ENCODE measurements at places on chromosomes 2 and 18.

- no peak for DNase-seq
These were observed 349.7 kb upstream of the ST6GAL2 start for GRCh38 chr2:107235491-107236254.

- DNase-seq, result no peak
These were observed 33.0 kb downstream of the MAL start for GRCh38 chr2:95058466-95058988.

GRCh38 chr2:12824351-12824777 is 107.6 kb downstream of the TRIB2 start:
- no peak for DNase-seq

DNA sequence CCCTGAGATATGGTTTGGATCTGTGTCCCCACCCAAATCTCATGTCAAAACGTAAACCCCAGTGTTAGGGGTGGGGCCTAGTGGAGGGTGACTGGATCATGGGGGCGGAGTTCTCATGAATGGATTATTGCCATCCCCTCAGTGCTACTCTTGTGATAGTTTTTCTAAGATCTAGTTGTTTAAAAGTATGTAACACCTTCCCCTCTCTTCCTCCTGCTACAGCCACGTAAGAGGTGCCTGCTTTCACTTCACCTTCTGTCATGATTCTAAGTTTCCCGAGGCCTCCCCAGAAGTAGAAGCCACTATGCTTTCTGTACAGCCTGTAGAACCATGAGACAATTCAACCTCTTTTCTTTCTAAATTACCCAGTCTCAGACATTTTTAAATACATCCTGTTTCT is 16.9 kb downstream of the PUM2 start:
- DNase-seq, result no peak

DNA sequence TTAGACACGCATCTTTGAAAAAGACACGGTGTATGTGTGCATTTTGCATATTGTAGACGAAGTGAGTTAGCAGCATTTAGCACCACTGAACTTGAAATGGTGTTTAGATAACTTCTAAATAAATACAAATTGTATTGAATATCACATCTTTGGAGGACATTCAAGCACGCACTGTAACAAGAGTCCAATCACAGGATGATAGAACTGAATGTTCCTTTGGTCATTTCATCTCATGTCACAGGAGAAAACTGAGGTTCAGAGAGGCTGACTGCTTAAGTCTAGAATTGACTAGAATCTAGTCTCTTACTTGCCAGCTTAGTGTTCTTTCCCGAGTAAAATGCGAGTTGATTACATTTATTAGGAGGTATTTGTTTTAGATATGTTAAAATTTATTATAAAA is 119.2 kb upstream of the CCDC195 start:
- DNase-seq, result no peak

DNA sequence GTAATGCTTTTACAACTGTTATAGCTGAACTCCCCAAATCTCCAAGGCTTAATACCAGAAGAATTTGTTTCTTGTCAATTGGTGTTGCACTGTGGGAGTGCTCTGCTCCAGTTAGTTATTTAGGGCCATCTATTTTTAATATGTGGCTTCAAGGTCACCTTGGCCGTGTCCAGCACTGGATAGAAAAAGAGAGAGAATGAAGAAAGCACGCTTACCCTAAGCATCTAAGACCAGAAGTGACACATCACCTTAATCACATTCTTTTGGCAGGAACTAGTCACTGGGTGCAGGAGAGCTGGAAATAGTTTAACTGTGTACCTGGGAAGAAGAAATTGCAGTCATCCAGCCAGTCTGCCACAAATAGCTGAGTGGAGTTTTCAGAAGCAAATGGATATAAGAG is 78.8 kb downstream of the VWC2L start:
- no peak for DNase-seq

DNA sequence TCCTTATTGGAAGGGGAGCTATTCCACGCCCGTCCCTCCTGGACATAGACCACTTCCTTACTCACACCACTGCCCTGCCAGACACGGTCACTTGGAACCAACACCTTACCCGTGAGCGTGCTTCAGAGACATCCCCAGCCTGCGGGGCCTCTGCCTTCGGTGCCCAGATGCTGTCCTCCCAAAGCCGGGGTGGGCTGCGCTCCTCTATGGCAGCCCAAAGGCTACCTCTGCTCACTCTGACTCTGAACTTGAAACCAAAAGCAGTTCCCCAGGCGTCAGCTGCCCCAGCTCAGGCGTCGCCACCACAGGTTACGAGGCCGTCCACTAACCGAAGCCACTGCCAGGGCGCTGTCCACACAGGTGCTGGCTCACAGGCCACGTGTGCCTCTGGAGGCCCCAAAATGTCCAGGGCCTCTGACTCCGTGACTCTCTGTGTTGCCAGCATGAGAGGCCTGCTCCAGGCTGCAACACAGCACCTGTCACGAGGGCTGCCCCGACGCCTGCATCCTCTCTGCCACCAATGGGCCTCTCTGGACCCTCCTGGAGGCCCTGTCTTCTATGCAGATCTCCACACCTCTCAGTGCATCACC is 23.8 kb downstream of the HDAC4 start:
- no peak for DNase-seq

DNA sequence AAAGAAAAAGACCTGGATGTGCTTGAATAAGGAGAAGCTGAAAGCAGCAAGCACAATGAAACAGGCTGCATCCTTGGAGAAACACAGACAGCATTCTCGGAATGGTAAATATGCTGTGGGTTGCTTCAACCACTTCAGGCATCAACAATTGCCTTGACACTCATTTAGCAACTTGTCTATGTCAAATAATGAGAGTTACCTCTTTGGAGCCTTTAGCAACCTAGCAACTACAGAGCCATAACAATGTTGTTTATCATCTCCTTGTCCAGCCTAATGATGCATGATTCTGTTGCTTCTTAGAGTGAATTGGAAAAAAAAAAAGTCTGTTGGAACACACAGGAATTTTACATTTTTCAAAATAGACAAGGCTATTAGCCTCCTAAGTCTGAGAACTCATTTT is 410.6 kb downstream of the PIK3C3 start:
- DNase-seq, result no peak

DNA sequence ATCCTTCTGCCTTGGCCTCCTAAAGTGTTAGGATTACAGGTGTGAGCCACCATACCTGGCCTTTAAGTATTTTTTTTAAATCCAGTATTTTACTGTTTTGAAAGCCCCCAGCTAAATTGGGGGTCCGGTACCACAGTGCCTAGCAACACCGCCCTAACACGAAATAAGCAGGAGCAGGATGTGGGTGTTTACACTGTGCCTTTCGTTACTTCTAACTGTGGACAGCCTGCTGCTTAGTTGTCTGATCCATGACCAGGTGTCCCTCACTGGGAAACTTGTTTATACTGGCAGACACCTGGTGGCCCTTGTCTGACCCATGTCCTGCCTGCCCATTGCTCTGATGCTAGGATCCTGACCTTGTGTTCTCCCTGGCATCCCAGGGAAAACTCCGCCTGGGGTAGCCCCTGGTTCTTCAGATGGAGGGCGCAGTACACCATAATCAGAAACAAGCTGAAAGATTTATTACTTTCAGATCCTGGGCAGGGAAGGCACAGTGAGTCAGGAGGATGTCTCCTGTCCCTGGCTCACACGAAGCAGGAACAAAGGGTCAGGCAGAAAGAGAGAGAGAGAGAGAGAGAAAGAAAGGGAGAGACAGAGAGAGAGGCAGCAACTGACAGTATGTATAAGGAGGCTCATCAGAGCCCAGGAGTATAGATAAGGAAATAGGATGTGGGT is 55.7 kb downstream of the NCAPH start:
- DNase-seq, result no peak

GRCh38 chr2:105502625-105503334 is 103.9 kb upstream of the FHL2 start:
- peak; percentile 57 for DNase-seq

GRCh38 chr2:51231071-51231470 is 199.1 kb upstream of the NRXN1 start:
- DNase-seq, result no peak

GRCh38 chr2:130728549-130729316 is at the start of gene GPR148:
Gene GPR148, plus strand, starts transcription at chr2:130729070. Its CDS starts 82 bp downstream, at chr2:130729152.
- no peak for DNase-seq

- DNase-seq, result no peak
These were observed 272.9 kb upstream of the FIGN start for GRCh38 chr2:164008752-164009151.

DNA sequence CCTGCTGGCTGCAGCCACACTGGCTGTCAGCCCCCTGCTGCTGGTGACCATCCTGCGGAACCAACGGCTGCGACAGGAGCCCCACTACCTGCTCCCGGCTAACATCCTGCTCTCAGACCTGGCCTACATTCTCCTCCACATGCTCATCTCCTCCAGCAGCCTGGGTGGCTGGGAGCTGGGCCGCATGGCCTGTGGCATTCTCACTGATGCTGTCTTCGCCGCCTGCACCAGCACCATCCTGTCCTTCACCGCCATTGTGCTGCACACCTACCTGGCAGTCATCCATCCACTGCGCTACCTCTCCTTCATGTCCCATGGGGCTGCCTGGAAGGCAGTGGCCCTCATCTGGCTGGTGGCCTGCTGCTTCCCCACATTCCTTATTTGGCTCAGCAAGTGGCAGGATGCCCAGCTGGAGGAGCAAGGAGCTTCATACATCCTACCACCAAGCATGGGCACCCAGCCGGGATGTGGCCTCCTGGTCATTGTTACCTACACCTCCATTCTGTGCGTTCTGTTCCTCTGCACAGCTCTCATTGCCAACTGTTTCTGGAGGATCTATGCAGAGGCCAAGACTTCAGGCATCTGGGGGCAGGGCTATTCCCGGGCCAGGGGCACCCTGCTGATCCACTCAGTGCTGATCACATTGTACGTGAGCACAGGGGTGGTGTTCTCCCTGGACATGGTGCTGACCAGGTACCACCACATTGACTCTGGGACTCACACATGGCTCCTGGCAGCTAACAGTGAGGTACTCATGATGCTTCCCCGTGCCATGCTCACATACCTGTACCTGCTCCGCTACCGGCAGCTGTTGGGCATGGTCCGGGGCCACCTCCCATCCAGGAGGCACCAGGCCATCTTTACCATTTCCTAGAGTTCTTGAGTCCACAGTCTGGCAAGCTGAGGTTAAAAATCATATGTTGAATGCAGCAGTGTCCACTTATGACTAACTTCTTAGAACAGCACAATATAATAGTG is 741 bp downstream of the GPR148 start:
- DNase-seq, result no peak

- DNase-seq, result no peak
These were observed 202.1 kb upstream of the TNP1 start for GRCh38 chr2:217061916-217062505.

GRCh38 chr2:10750610-10751009 is 29.2 kb downstream of the ATP6V1C2 start:
- DNase-seq, result no peak

DNA sequence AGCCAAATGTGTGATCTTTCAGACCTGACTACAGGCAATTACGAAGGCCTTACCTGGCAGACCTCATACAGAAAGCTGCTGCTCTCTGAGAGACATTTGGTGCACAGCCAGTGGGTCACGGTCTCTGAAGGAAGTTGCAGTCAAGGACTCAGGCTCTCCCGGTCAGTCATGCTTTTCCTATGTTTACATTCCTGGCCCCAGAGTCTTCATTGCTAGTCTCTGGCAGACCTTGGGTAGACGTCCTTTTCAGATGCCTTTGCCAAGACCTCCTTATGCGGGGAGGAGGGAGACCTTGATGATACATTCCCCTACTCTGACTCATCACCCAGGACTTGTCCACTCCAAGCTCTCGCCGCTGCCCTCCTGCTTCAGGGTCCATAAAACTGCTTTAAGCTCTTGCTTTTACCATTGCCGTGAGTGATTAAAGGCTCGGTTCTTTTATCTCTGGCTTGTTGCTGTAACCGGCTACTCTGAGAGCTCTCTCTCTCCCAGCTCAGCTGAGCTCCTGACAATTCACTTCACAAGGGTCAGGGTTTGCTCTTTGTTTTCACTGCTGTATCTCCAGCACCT is 62.0 kb upstream of the SLC35F5 start:
- DNase-seq, result peak; percentile 77

GRCh38 chr2:192571636-192572035 is 376.9 kb upstream of the TMEFF2 start:
- DNase-seq, result no peak

DNA sequence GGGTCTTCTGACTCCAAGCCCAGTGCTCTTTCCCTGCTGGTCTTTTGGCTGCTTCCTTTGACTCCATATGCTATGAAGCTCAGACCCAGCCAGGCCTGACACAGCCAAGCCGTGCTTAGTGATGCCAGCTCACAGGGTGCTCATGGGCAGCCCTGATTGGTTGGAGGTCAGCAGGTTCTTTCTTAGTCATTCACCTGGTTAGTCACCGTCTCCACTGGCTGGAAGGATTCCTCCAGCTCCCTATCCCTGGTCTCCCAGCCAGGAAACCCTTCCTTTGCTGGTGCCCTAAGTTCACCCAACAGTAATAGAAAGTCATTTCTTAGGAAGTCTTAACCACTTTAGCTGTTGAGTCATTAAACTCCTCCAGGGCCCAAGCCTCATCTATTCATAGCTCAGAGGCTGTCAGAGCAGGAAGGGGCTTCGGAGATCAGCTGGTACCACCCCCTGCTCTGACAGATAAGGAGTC is 3.9 kb downstream of the KCNK3 start:
- peak; percentile 92 for DNase-seq

DNA sequence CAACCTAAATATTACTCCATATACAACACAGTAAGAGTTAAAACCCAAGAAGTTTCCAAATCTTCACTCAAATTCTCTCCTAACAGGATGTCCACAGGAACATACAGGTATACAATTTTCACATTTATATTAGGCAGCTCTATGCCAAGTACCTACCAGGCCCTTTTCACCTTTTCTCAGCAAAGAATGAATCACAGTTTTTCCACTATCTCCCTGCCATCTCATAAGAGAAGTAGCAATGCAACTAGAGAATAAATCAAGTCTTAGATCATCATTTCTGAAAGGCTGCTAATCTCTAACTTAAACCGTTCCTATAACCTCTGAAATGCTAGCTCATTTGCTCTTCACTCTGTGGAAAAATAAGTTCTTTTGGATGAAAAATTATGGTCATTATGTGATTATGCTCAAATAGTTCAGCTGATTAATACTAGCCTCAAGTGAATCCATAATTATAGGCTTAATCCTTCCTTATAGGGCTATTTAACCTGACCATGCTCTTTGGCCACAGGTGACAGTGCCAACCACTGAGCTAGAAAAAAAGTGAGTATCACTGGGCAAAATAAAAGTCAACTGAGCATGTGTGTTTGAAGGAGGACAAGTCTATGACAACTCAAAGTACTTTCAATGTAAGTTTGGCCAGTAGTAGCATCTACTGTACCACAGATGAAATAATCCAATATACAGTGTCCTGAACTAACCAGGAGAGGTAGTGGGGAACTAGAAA is 79.7 kb downstream of the COBLL1 start:
- DNase-seq, result no peak

- DNase-seq, result no peak
These were observed 108.2 kb upstream of the RAB12 start for GRCh38 chr18:8501044-8501443.

- DNase-seq, result peak; percentile 48
These were observed at the start of gene MOCOS for GRCh38 chr18:36187193-36187825. Gene MOCOS, plus strand, starts transcription at chr18:36187497. Its CDS starts 43 bp downstream, at chr18:36187540.

Measured in stromal cell of bone marrow (primary cell).